PC-3 (cell line): ENCODE measurements at places on chromosomes 7 and 10.

DNA sequence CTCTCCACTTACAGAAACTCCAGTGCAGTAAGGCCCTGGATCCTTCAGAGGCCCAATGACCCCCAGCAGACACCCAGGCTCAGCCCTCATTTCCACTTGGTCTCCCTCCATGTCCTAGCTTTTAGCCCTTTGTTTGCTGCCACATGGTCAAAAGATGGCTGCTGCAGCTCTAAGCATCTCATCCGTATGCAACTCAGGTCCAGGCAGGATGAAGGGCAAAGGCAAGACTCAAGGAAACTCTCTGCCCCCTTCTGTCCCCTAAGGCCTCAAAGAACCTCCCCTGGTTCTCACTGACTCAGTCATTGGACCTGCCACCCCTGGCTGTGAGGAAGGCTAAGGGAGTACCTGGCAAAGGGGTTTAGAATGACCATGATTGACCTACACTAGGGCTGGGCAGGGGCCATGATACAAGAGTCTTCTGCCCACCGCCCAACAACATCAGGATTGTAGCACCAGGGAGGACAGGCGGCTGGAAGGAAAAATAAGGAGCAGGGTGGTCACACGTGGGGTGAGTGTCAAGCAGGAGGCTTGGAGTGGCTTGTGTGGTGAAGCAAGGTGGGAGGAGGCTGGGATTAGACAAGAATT lies 303.8 kb upstream of the ZMIZ1 start:
- DNase-seq: no peak

DNA sequence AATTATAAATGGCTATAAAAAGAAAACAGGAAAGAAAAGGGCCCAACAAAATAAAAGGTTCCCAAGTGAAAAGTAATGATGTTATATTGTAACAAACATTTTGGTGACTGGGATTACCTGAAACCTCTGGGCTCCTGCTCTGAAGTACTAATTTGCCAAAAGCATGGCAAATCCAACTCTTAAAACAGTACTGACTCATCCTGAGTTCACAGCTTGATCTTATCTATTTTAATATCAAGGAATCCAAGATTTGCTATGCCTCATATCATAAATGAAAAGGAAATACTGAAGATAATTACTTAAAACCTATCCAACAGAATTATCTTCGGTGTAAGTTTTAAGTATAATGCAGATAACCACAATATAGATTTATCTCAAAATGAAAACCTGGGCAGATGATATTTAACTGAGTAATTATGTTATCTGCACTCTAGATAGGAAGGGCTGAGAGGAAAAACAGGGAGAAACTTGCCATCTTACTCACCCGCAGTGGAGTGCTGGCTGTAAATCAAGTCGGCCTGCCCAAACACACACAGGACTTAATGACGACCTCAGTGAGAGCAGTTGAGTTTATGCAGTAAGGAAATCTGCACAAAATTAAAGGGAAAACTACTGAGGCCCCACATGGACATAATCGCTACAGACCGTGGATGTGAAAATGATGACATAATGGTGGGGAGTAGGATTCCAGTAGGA lies 48.4 kb downstream of the MPP7 start:
- DNase-seq: peak; percentile 79

- no peak for DNase-seq
Observed at GRCh38 chr10:31188792-31189406, 130.1 kb upstream of the ZEB1 start.

DNA sequence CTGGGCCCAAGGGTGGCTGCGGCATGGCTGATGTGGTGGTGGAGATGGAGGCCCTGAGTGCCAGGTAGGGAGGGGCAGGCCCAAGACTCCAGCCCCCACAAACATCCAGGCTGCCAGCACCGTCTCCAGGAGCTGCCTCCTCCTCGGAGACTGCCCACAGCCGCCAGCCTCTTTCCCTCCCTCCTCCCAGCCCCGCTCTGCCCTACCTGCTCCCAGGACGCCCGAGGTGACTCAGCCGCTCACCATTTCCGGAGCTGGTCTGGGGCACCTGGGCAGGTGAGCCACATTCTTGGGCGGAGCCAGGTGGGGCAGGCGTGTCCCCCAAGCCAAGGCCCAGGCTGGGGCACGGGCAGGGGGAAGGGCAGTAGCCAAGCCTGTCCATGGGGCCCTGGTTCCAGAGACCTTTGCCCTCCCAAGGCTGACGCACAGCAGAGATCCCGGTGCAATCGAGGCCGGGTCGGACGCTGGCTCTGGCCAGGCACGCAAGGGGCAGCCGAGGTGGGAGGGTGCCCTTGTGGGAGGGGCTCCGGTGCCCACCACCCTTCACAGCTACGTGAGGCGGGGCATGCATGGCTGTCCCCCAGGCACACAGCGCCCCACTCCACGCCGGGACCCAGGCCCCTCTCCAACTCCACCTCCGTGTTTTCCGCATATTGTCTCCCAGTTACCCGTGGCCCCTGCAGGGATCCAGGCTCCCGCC lies 8.8 kb downstream of the ADAP1 start:
- DNase-seq: peak; percentile 97

- no peak for DNase-seq
Observed at GRCh38 chr7:3332308-3332707, 31.3 kb downstream of the SDK1 start.

DNA sequence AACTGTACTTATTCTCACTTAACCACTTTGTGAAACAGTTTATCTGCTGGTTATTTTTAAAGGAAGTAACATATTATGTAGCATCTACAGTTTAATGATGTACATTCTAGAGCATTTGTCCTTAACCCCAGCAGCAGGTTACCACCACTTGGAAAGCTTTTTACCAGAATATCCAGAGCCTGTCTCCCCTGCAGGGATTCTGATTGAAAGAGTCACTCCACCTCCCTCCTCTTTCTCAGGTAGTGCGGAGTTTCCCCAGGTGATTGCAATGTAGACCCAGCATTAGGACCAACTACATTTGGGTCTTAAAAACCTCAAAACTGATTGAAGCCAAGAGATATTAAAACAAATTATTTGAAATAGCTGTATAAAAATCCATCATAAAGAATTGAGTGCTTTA lies 53.1 kb downstream of the NRG3 start:
- no peak for DNase-seq

- peak; percentile 79 for DNase-seq
Observed at GRCh38 chr7:30168835-30169573, 34.2 kb downstream of the MTURN start.

GRCh38 chr7:24325708-24326107 lies 41.7 kb downstream of the NPY start:
- no peak for DNase-seq

GRCh38 chr7:154868921-154869320 lies 134.0 kb downstream of the PAXIP1 start:
- no peak for DNase-seq

GRCh38 chr10:42986633-42987032 lies 90.2 kb upstream of the RET start:
- no peak for DNase-seq

DNA sequence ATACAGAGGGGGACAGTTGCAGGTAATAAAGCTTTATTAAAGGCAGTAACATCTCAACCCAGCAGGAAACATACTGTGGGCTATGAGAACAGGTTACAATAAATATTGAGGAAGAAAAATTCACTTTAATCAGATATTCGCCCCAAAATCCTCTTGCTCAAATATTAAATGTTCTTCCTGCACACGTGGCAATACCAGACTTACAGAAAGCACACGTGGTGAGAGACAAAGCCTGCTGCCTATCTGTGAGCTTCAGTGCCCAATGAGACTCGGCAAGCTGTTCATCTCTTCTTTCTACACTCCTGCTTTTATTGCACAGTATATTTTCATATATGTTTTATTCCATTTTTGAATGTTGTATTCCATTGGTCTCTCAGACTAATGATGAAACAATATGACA lies 113.2 kb downstream of the OR13A1 start:
- no peak for DNase-seq

- no peak for DNase-seq
Observed at GRCh38 chr10:45599646-45600045, 72.9 kb downstream of the ZFAND4 start.

DNA sequence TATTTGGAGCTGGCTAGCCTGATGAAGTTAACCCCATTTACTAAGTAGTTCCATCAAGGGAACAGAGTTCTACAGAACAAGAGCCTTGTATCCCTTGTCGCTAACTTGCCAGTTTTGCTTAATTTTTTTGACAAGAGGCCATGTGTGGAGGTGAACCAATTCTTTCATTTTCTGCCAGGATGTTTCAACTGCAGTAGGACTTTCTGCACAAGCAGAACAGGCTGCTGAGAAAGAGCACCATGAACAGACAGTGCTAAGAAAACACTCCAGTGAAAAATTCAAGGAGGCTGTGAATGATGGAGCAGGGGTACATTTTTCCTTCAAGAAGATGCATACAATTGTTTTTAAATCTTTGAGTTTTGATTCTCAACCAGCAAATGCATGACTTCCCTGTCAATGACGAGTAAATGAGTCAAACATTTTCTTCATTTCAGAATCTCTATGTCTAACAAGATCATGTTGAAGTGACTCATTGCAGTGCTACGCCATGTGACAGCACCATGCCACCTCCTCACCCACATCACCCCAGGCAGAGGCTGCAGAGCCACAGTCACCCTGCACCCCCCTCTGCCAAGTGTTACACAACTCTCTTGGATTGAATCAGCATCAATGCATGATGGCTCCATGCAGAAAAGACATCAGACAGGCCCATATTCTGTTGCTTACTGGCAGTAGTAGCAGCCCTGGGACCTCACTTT lies 193.1 kb downstream of the COBL start:
- DNase-seq: peak; percentile 96

DNA sequence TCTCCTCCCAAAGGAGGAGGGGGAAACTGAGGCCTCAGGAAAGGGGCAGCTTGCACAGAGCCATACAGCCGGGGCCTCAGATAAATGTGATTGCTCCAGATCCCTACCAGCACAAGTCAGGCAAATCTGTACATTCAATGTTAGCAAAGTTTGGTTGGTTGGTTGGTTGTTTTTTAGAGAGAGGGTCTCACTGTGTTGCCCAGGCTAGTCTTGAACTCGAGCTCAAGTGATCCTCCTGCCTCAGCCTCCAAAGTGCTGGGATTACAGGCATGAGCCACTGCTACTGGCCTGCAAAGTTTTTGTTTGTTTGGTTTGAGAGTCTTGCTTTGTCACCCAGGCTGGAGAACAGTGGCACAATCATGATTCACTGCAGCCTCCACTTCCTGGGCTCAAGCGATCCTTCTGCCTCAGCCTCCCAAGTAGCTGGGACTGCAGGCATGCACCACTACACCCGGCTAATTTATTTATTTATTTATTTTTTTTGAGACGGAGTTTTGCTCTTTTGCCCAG lies 30.0 kb upstream of the TNRC18 start:
- no peak for DNase-seq

DNA sequence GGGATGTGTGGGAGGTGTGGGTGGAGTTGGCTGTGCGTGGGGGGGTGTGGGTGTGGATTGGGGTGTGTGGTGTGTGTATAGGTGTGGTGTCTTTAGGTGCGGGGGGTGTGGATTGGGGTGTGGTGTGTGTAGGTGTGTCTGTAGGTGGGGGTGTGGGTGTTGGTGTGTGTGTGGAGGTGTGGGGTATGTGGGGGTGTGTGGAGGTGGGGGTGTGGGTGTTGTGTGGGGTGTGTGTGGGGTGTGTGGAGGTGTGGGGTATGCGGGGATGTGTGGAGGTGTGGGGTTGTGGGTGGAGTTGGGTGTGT lies 33.9 kb downstream of the SPDYE17 start:
- DNase-seq: no peak

- peak; percentile 54 for DNase-seq
Observed at GRCh38 chr10:27482984-27483956, 20.8 kb upstream of the RAB18 start.

GRCh38 chr7:25255611-25256332 lies 27.5 kb upstream of the NPVF start:
- DNase-seq: no peak

DNA sequence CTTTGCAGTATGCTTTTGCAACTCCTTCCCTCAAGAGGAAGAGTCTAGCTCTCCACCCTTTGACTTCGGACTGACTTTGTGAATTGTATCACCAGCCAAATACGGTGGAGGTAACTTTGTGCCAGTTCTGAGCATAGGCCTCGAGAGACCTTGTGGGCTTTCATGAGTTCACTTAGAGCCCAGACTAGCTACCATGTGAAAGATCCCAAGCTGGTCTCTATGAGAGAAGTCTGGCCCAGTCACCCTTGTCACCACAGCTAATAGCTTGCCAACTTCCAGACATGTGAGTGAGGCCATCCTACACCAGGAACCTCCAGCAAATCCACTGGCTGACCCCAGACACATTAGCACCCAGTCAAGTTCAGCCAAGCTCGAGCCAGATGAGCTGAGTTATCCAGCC lies 72.2 kb upstream of the EXOC4 start:
- DNase-seq: no peak

- DNase-seq: peak; percentile 90
Observed at GRCh38 chr10:76311752-76312636, 880.6 kb downstream of the LRMDA start.

DNA sequence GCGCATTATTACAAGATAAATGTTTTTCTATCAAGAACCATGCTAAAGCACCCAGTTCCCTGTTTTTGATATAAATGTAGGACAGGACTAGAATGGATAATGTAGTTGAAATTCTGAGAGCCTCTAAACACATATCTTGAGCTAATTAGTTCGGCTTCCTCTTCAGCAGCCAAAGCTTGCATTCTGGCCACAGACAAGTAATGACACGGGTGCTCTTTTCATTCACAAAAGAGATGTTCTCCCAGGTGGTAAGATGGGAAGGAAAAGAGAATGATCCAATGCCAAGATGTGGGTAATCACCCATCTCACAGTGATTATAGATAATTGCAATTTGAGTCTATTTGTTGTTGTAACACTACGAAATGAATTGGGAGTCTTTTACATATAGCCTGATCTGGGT lies 246.5 kb downstream of the KIAA1217 start:
- no peak for DNase-seq

DNA sequence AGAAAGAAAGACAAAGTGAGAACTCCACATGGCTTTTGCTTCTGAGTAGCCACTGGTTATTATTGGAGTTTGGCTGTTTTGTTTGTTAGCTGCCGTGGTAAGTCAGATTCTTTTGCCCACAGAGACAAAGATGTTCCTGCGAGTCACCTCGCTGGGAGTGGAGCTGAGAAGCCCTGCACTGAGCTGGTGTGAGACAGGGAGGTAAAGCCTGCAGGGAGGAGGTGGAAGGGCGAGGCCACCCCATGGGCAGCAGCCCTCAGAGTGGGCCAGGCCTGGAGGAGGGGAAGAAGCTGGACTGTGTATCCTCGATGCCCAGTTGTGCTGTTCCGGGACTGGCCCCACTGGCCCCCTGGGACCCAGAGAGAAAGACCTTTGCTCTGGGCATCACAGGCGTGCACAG lies 14.3 kb upstream of the NOM1 start:
- peak; percentile 22 for DNase-seq

DNA sequence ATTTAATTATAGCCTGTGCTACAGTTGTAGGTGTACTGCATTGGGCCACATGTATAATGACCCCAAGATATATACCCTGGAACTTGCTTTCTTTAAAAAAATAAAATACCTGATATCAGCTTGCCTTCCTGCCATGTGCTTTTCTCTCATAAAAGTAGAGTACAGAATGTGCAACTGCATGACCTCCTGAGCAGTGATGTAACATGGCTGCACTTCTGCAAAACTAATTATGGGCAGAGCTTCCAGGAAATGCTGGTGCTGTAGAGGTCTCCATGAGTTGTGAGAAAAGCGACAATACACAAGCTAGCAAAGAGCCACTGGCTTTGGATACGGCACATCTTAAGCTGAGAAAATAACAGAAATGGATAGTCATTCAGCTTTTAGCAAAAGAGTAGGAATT lies 6.5 kb upstream of the ERLIN1 start:
- no peak for DNase-seq

- DNase-seq: no peak
Observed at GRCh38 chr7:39145935-39146334, 168.2 kb downstream of the POU6F2 start.
